Iris pigment epithelial cell (primary cell): ENCODE measurements at places on chromosomes 2 and 18.
A peak's percentile ranks its signal among the peaks of the same experiment; 100 is the strongest.

DNA sequence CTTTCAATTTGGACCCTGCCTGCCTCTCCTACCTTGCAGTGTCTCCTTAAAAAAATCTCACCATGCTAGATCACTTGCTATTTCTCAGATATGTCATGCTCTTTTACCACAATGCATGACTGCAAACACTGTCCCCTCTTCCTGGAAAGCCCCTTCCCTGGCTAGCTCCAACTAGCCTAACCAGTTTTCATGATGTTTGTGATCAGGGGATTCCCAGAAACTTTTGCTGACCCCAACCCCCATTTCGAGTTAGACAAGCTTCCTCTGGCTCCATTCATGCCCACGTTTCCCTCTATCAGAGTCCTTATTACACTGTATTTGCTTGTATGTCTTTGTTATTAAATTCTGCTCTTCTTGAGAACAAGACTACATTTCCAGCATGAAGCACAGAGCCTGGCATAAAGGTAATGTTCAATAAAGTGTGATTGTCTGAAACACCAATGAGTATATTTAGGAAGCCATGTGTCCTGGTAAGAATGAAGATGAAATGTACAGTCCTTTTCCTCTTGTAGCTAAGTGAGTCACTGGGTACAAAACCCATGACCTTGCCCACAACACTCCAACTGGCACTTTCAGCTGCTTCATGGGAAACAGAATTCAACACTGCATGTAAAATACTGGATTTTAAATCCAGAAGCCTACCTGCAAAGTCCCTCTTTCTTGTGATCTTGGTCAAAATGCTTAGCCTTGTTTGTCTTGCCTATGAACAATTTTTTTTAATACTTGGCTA lies 62.0 kb upstream of the ATL2 start:
- DNase-seq = no peak

DNA sequence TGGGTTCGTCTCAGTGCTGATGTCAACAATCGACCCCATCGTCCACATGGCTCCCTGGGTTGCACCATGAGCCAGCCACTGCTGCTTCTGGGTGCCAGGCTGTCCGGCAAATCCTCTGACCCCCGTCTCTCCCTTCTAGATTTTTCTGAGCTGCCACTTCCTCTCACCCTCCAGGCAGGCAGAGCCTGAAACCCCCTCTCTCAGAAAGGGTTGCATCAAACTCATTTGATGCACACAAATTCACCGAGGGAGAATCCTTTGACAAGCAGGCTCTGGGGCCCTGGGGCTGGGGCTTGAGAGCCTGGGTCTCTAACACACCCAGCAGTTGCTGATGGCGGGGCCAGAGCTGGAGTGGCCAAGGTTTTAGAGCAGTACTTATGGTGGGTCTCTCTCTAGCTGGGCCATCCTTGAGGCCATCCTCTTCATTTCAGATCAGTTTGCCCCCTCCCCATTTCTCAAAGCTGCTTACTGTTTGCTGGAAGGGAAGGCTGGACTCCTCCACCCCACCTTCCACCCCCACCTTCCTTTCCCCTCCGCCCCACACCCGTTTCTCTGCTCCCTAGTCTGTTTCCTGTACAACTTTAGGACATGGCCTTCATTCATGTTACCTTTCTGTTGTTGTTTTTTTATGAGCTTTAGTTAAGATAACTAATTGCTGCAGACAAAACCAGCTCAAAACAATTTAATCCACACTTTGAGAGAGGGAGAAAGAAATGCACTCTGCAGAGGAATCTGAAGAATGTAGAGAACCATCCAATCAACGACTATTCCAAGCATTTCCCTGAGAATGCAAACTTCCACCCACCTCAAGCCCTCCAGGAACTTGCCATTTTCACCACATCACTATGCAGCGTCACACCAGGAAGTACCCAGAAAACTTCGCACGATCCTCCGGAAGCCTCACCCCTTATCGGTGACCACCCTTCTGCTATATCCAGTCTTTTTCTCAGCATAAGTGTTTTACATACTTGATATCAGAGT lies 69.5 kb downstream of the ARL4C start:
- DNase-seq = peak; percentile 93

- no peak for DNase-seq
These were observed 321.3 kb upstream of the EPAS1 start for GRCh38 chr2:45975752-45976517.

GRCh38 chr2:18750672-18751554 lies 161.5 kb upstream of the NT5C1B start:
- DNase-seq = peak; percentile 69

- DNase-seq = no peak
These were observed 138.4 kb upstream of the COPS8 start for GRCh38 chr2:236947294-236947693.

GRCh38 chr2:205885492-205886099 lies 200.4 kb downstream of the INO80D start:
- DNase-seq = peak; percentile 73

GRCh38 chr2:66840321-66841002 lies 405.5 kb downstream of the MEIS1 start:
- peak; percentile 89 for DNase-seq

- no peak for DNase-seq
These were observed 56.8 kb downstream of the INPP5D start for GRCh38 chr2:233116946-233117345.

GRCh38 chr2:23434721-23435121 lies 49.7 kb downstream of the KLHL29 start:
- DNase-seq = peak; percentile 30

DNA sequence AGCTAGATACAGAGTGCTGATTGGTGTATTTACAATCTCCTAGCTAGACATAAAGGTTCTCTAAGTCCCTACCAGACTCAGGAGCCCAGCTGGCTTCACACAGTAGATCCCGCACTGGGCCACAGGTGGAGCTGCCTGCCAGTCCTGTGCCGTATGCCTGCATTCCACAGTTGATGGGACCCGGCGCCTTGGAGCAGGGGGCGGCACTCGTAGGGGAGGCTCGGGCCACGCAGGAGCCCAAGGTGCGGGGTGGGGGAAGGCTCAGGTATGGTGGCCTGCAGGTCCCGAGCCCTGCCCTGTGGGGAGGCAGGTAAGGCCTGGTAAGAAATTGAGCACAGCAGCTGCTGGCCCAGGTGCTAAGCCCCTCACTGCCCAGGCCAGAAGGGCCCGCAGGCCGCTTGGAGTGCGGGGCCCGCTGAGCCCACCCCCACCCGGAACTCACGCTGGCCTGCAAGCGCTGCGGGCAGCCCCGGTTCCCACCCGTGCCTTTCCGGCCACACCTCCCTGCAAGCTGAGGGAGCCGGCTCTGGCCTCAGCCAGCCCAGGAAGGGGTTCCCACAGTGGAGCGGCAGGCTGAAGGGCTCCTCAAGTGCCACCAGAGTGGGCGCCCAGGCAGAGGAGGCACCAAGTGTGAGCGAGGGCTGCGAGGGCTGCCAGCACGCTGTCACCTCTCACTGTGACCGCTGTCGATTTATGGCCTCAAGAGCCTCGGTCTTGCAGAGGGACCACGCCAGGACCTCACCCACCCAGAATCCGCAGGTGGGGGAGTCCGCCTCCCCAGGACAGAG lies 76.5 kb downstream of the MEX3C start:
- no peak for DNase-seq

GRCh38 chr2:43818761-43819160 lies 19.9 kb downstream of the ABCG5 start:
- peak; percentile 69 for DNase-seq

DNA sequence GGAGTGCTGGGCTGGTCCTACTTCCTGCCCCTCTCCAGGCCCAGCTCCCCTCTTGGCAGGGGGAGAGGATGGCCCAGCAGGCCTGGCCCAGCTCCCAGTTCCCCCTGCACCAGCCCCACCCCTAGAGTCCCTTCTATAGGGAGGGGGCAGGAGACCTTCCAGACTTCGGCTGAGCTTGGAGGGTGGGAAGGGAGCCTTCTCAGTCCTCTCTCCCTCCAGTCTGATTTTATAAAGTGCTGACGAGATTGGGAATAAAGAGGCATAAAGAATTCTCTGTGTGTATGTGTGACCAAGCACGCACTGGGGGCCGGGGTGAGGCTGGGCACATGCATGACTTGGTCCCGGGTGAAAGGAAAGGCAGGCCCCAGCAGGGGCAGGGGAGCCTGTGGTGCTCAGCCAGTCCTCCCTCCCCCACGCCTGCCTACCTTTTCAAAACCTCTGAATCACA lies 5.1 kb downstream of the CHPF start:
- DNase-seq = peak; percentile 31

- DNase-seq = no peak
These were observed 839.9 kb downstream of the BCL11A start for GRCh38 chr2:59713577-59713976.

DNA sequence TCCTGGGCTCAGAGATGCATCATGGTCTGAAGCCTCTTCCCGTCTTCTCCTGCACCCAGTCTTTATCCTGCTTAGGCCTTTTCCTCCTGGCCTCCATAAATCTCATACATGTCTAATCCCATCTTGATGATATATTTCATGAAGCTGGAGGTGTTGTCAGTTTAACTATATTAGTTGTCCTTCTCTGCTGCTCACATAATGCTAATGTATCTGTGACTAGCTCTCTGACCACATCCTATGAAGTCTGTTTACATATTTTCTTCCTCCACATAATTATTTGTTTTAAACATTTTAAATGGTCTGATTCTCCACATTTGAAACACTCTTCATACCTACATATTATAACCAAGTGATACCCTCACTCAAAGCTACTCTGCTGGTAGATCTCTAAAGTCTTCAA lies 315.2 kb upstream of the RND3 start:
- peak; percentile 16 for DNase-seq

GRCh38 chr2:60230596-60230995 lies 322.9 kb downstream of the BCL11A start:
- DNase-seq = no peak

DNA sequence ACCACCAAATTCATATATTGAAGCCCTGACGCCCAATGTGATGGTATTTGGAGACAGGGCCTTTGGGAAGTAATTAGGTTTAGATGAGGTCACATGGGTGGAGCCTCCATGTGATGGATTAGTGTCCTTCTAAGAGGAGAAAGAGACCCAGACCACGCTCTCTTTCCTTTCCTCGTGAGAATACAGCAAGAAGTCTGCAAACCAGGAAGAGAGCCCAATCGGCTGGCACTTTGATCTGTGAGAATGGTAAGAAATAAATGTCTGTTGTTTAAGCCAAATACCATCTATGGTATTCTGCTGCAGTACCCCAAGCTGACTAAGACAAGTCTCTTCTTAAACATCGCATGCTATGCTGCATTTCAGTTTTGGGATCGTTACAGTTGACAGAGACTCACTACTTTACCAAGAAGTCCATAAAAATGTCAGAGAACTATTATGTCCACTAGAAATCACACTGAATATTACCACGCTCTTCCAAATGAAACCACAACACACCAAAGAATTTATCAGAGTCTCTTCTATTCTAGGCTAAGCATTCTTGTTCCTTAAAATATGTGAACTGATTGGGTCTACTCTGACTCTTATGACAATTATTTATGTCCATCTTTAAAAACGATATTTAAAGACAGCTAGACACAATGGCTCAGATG lies 48.5 kb downstream of the LPIN2 start:
- no peak for DNase-seq

DNA sequence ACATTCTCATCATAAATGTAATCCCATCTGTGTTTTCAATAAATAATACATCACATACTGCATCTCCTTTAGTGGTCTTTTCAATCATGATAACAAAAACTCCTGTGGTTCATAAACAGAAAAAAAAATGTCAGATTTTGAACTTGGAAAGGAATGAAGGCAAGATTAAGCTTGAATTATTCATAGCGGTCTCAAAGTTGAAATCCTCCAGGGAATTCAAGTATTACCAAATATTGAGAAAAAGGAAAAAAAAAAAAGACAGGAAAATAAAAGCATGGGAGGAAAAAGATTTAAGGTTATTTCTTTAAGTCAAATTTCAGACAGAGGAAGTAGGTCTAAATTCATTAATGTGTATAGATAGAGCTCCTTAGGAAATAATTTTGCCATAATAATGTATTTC lies 92.1 kb downstream of the COLEC12 start:
- DNase-seq = no peak

DNA sequence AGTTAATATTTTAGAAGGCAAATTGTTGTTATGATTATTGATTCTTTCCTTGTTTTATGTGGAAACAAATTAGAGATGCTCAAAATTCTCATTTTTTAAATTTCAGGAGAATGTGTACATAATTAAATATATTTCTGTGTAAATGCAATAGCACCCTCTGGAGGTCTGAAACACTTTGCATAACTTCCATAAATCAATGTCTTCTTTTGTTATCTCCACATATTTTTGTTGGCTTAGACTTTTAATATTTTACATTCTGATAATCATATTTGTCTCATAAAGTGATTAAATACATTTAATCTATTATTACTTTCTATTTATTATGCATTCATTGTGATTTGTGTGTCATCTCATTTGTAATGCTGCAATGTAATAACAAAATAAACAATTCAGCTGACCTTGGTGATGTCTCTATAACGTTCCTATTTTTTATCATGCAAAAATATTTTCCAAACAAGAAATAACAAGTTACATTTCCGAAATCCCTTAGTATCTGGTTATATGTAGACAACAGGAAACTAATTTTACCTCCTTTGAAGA lies 201.8 kb upstream of the GALNT5 start:
- peak; percentile 69 for DNase-seq

- peak; percentile 14 for DNase-seq
These were observed 101.3 kb upstream of the ETAA1 start for GRCh38 chr2:67295851-67296250.

- no peak for DNase-seq
These were observed 38.2 kb downstream of the TFCP2L1 start for GRCh38 chr2:121246704-121247255.

DNA sequence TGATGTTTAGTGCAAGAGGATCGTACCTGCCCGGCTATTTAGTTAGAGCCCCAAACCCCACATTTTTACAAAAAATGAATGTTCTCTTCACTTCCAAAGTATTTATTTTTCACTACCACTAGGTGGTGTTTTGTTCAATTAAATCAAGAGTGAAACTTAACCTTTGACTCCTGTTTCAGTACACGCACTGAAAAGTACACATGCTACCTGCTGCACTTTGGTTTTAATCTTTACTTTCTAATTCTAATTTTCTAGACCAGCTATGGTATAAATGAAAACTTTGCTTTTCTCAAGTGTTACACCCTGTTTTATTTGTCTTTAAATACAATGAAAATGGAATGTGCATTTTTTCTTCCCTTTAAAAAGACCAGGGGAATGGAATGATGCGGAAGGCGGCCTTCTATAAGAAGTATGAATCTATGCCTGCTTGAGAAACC lies 31.4 kb upstream of the CHN1 start:
- peak; percentile 24 for DNase-seq

GRCh38 chr2:62596061-62596921 lies 90.3 kb upstream of the TMEM17 start:
- DNase-seq = peak; percentile 31

DNA sequence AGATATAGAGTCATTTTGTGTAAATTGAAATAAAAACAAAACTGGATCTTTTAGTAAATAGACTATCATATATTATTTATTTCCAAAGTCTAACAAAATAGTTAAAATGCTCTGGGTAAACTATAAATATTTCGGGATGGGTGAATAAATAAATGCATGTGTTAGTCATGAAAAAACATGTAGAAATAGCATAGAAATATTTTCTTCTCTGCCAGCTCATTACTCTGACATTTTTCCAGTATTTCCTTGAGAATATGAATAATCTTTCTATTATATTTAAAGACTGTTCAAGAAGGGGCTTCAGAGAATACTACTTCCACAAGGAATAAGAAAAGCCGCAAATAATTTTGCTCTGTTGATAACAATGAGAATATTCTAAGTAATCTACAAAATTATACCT lies 880.4 kb downstream of the TRIB2 start:
- DNase-seq = no peak
